ENCODE measurements at places on chromosomes 6 and 20.

DNA sequence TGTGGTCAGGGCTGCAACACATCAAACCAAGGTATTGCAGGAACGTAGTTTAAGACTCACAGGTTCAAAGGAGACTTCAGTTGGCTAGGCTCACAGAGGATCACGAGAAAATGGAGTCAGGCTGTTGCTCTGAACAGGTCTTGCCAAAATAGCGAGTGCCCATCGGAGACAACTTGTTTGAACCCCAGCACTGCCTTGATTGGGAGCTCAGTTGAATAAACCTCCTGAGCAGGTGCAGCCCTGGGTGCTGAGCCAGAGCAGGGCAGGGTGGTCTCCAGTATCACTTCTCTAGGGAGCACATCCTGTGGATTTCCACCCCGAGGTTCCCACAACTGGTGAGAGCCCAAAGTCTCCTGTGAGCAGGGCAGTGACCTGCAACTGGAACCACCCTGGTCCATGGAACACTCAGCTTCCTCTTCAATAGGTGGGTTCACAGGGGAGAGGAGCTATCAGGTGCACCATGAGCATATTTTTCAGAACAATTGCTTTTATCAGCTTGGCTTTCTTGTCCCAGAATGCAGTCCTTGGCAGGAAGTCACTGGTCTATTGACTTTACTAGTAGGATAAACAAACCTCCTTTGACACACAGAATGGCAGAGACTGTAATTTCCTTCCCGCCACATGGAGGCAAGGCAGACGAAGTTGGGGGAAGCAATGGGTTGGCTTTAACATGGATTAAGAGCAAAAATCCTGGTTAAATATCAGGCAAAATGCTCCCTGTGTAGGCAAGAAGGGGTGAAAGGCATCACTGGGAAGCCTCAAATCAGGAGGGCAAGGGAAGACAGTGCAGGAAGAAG is 267.7 kb upstream of the FOXQ1 start:
- DNase-seq: no peak

DNA sequence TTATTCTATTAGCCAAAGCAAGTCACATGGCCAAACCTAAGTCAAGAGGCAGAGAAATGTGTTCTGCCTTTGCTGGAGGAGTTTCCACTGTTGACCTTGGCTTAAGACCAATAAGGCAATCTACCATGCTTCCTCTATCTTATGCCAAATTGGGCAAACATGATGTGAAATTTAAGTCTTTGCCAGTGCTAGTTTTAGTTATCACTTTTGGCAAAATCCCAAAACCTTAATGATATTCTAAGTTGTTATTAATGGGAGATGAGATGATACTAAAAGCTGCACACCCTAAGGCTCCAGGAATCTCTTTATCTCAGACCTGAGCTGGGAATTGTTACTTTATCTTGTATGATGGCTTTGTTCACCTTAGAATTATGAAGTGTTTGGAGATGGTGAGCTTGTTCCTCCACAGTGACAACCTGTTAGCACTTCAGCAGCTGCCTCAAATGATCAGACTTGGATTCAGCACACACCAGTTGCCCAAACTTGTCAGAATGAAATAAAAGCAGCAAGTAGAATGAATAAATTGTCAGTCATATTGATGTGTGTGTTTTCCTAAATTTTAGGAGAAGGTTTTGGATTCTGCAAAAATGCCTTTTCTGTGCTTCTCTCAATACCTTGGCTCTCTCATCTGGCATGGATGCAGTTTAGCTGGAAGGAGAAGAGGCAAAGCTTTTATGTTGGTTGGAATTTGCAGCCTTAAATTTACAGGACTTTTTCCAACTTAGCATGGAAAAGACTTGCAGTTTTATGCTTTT is 49.3 kb downstream of the RIN2 start:
- no peak for DNase-seq

DNA sequence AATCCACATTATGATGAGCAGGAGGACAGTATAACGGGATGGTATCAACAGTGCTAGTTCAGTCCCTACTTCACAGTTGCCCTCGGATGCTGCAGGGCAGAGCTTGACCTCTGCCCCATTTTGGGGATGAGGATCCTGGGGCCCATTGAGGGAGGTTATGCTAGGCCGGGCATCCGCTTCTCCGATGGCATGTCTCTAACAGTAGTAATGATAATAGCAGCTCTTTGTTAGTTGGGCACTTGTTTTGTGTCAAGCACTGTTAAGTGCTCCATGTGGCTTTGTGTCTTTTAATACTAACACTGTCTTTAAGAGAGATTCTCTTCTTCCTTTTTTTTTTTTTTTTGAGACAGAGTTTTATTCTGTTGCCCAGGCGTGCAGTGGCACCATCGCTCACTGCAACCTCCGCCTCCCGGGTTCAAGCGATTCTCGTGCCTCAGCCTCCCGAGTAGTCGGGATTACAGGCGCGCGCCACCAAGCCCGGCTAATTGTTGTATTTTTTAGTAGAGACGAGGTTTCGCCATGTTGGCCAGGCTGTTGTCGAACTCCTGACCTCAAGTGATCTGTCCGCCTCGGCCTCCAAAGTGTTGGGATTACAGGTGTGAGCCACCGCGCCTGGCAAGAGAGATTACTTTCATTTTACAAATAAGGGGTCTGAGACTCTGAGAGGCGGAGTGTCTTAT is 1.1 kb downstream of the MAPRE1 start:
- no peak for DNase-seq

- no peak for DNase-seq
Observed at GRCh38 chr6:136408204-136408603, 118.6 kb upstream of the BCLAF1 start.

- DNase-seq: no peak
Observed at GRCh38 chr20:14643556-14643955, 306.1 kb upstream of the FLRT3 start.

DNA sequence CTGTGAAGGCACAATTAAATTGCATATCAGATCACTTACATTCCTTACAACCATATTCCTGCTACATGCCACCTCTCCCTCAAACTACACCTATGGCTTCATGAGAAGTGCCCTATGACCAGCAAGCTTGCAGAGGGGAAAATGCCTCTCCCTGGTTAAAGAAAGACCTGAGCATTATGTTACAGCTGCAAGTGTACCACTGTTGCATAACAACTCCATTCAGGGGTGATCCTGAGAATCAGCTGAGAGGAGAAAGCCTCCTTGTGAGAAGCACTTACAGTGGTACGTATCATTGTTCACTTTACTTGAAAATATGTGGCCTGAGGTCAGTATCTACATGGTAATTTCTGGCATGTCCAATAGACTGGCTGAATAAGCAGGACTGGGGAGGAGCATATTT is 20.0 kb downstream of the PDSS2 start:
- no peak for DNase-seq

DNA sequence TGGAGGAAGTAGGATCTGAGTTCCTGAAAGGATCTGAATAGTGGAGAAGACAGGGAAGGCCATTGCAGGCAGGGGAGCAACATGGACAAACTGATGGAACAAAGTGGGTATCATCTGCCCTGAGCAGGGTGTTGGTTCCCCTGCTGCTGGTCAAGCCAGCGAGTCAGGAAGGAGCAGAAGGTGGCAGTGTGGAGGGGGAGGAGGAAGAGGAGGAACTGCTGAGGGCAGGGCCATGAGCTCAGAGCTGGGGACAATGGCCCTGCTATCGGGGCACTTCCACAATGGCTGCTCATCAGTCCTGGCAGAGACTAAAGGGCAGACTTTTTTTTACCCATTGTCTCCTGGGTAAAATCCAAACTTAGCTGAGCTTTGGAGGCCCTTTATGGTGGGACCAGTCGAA is 13.6 kb downstream of the CNBD2 start:
- DNase-seq: no peak

DNA sequence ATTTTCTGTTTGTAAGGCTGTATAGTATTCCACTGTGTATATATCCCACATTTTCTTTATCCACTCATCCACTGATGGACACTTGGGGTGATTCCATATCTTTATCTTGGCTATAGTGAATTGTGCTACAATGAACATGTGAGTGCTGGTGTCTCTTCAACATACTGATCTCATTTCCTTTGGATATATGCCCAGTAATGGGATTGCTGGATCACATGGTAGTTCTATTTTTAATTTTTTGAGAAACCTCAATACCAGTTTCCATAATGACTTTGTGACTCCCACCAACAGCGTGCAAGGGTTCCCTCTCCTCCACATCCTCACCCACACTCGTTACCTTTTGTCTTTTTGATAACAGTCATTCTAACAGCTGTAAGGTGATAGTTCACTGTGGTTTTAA is 166.0 kb downstream of the ARHGAP18 start:
- no peak for DNase-seq

DNA sequence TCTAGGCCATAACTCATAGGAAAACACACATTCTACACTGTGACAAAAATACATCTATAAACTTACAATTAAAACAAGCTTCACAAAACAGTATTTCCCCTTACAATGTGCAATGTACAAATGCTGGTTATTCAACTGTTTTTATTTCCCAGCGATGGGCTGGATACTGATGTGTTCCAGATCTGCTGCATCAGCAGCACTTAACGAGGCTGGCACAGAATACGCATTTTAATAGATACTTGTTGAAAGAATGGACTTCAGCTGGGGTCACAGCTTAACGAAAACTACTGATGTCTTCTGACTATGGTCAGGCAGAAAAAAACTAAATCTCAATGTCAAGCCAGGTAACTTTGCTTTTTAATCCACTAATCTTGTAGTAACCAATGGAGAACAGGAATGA is 70.9 kb downstream of the B4GALT5 start:
- DNase-seq: no peak

DNA sequence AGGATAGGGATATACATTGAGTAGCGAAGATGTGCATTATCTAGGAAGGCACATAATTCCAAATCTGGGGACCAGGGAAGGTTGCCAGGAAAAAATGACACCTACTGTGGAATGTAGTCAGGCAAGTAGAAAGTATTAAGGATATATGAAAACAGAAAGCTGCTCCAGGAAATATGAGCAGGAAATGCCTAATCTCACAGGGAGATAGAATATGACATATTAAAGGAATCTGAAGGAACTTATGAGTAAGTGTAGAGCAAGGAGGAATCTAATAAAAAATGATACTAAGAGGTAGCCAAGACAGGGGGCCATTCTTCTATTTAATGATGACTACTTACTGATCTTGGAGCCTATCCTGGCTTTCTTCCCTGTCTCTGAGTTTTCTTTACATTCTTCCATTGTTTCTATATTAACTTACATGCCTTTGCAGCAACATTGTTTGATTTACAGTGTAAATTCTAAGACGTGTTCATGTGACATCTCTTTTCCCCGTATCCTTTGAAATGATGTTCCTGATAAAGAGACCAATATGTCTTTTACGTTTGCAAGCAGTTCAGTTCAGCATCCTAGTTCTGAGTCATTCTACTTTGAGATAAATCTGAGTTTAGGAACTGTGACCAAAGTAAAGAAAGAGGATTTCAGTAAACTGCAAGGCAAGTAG is 58.6 kb downstream of the TINAG start:
- DNase-seq: no peak

- no peak for DNase-seq
Observed at GRCh38 chr20:59940956-59941294, 736 bp downstream of the FAM217B start.

DNA sequence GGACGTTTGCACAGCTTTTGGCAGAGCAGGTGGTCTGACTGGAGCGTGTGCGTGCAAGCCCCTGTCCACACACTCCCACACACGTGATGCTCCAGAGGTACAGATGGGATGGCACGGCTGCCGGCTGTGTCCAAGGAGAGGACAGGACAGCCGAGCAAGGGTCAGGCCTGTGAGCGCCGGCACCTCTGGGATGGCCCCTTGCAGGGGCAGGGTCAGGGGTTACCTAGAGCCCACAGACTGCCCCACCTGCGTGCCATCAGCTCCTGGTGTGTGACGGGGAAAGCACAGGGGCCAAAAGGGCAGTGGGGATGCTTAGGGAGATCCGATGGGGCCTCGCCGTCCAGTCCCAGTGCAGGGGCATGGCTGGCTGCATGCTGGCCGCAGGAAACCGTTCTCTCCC is 189.7 kb downstream of the TAF4 start:
- no peak for DNase-seq

DNA sequence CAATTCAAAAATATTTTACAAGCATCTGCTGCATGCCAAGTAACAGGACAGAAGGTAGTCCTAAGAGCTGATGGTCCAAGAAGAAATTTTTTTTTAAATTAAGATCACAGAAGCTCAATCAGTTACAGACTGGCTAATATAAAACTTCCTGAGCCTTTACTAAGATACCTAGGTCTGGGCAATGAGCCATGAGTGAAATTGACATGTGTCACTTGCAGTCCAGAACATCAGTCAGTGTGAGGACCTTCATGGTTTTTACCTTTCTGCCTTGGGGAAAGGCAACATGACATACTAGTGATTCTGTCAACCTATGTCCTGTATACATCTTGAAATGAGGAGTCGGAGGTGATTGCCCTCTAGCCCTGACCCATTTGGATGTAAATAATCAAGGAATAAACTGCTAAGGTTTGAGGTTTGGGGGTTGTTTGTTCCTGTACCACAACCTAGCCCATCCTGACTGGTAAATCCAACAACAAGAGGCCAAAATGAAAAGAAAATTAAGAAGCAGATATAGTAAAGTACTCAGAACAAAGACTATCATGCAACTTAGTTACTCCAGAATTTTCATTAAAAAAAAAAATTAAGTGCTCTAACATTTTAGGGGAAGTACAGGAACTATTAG is 70.0 kb downstream of the CNKSR3 start:
- no peak for DNase-seq

All from activated CD4-positive, alpha-beta T cell treated with anti-CD3 and anti-CD28 coated beads, Interleukin-2, amount 50 U/mL, for 4 hours (primary cell).